ENCODE measurements at places on chromosomes 12 and 14.

DNA sequence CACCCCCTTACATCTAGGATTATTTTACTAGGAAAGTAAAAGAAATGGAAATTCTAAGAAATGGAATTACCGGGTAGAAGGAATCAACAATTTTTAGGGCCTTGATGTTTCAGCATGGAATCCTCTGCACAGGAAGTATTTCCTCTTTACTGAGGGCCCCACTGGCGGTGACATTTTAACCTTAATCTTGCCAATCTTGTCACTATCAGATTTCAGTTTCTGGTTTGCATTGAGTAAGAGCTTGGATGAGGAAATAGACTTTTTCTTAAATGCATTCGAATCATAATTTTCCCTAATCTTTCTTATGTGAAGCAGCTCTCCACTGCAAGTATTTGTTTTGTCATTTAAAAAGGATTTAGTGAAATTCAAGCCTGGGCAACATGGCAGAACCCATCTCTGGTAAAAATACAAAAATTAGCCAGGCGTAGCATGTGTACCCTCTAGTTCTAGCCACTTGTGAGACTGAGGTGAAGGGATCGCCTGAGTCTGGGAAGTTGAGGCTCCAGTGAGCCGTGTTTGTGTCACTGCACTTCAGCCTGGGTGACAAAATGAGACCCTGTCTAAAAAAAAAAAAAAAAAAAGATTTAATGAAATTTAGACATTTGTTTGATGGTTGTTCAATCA, 40.7 kb downstream of the TPCN1 start:
- peak; percentile 90 for DNase-seq

GRCh38 chr12:104475271-104475670, 18.5 kb downstream of the CHST11 start:
- no peak for DNase-seq

DNA sequence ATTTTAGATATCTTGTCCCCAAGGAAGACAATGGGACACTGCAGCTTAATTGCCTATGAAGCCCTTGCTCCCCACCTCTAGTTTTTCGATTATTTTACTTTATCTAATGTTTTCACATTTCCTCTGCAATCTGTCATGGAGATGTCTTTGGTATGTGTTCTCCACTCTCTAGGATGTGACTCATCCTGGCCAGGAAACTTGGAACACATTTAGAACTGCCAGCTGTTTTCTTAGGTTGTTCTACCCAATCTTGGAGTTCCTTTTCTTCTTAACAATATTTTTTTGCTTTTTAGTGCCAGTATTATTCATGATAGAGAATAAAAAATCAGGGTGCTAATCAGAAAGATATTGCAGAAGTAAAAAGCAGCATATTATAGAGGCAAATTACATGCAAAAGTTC, 101.7 kb upstream of the CLEC14A start:
- DNase-seq, result no peak

DNA sequence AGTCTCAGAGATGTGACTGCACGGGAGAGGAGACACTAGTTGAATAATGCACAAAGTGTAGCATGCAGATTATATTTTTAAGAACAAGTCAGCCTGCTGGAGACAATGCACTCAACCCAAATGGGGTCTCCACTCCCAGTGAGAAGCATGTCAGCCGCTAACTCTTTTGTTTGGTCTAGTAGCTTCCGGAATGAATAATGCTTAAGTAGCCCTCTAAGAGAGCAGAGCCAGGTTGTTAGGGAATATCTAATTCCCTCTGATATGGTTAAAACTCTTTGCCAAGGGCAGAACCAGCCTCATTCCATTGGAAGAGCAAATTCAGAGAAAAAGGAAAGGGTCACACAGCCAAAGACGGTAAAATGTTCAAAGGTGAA, 80.4 kb downstream of the DAD1 start:
- no peak for DNase-seq

GRCh38 chr14:70654632-70655031, 12.9 kb downstream of the TTC9 start:
- DNase-seq, result no peak

DNA sequence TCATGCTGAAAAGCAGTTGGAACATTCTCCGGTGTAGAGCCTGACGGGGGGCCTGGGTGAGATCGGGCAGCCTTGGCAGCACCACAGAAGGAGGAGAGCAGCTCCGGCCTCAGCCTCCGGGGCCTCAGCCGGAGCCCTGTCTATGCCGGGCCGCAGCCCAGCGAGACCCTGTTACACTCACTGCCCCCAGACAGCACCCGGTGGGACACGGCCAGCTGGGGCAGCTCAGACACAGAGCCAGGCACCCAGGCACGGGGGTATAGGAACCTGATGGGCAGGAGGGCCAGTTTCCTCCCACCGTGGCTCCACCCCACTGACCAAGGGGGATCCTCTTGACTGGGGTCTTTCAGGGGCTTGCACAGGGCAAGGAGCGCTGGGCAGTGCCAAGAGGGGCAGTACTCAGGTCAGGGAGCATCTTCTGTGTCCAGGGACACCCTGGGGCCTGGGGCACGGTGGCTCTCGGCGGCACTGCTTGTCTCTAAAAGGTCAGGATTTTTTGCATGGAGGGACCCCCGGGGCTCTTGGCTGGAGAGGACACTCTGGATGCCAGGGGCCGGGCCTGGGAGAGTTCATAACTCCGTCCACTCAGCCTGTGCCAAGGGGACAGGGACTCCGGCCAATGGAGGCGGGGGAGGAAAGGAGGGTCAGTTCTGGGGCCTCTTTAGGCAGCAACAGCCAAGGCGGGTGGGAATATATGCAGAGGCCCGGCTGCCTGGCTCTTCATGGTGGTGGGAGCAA, 9.4 kb downstream of the INF2 start:
- no peak for DNase-seq

GRCh38 chr12:56749359-56749758, 2.8 kb downstream of the PRIM1 start:
- peak; percentile 76 for DNase-seq

GRCh38 chr14:94117856-94118255, 7.3 kb downstream of the IFI27 start:
- DNase-seq, result no peak

GRCh38 chr14:55915456-55915855, 202.8 kb upstream of the PELI2 start:
- no peak for DNase-seq

DNA sequence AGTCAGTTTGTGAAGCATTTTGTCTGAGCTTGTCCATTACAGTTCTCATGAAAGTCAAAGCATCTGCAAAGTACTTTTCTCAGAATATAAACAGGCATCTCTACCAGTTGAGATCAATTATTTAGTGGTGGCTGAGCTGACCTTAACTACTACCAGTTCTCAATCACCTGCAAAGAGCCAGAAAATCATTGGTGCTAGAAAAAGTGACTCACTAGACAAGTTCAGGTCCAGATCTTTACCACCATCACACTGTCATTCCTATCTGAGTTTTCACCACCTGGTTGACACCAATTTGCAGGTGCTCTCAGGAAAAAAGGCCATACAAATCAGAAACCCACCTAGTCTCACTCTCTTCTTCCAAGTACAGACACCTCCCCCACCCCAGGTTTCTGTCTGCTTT, 33.3 kb downstream of the ITPR2 start:
- DNase-seq, result no peak

- peak; percentile 60 for DNase-seq
These were observed 84.7 kb downstream of the GALNT4 start for GRCh38 chr12:89439941-89440340.

- DNase-seq, result no peak
These were observed 269.8 kb downstream of the TMEM132C start for GRCh38 chr12:128536810-128537209.

- no peak for DNase-seq
These were observed 726 bp downstream of the ZFHX2 start for GRCh38 chr14:23550812-23551265.

DNA sequence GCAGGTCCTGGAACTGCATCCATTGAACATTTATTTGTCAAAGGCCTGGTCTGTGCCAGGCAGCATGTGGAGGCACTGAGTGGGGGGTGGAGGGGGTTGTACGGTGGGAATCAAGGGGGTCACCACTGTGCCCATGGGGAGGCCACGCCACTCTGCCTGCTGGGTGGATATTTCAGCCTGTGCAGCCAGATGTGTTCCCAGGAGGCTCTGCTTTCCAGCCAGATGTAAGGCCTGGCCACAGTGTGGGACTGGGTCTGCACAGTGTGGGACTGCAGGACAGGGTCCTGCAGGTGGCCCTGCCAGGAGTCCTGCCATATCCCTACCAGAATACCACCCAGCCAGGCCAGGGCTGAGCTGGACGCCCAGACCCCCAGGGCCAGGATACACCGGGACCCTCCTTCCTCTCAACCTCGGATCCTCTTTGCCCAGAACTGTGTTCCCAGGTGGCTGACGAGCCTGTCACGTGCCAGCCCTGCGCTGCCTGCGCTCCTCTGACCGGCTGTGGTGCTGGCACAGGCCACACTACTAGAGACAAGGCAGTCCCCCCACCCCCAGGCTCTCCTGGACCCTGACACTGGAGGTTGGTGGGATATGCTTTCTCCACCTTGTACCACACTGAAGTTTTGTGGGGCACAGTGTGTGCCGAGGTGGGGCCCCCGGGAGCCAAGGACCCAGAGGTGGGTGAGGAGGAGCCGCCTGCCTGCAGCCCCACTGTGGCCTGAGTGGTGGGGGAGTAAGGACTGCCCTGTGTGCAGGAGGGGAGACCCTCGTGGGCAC, 17.5 kb downstream of the XRCC3 start:
- no peak for DNase-seq

DNA sequence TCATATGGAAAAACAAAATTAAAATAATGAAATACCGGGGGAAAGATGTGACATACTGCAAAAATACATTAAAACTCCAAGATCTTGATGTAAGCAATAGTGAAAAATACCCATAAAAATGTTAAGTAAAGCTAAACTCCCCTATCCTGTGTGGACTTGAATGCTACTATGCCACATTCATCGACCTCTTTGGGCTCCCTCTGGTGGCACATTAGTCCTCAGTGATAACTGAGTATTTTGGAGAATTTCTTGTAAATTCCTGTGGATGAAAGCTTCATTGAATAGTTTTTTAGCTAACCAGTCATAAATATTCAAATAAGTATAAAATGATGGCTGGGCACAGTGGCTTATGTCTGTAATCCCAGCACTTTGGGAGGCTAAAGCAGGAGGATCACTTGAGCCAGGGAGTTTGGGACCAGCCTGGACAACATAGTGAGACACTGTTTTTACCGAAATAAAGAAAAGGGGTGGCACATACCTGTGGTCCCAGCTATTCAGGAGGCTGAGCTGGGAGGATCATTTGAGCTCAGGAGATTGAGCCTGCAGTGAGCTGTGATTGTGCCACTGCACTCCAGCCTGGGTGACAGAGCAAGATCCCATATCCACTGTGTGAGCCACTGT, 42.4 kb upstream of the SGPP1 start:
- DNase-seq, result peak; percentile 65

DNA sequence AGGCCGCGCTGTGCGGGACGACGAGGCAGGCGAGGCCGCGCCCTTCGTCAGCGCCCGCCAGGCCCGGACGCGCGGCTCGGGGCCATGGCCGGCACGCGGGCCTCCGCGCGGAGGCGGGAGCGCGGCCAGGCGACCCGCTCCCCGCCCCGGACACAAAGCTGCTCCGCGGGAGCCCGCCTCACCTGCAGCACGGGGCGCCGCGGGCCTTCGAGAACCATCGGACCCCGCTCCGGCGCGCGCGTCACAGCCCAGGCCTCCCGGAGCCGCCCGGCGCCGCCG, 342 bp downstream of the DICER1 start:
- DNase-seq, result no peak

DNA sequence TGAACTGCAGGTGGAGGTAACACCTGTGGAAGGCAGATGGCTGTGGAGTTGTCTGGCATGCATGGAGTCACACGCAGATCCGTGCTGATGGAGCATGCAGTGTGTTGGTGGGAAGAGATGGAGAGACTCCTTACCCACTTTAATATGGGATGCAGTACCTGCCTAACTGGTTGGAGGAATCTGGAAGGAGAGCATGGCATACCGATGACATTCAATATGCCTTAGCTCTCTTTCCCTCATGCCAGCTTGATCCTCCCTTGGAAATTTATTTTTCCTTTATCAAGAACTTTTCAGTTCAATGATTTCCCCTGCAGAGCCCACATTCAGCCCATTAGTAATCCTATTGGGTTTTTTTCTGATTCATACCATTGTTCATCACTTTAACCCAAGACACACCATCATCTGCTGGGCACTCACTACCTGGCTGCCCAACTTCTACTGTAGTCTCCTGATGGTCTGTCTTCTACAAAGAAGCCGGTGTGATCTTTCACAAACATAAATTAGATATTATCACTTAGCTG, 25.9 kb upstream of the NR2C1 start:
- no peak for DNase-seq

GRCh38 chr12:104975587-104976343, 10.4 kb upstream of the NOPCHAP1 start:
- DNase-seq, result peak; percentile 59

- no peak for DNase-seq
These were observed 5.1 kb upstream of the CNIH1 start for GRCh38 chr14:54446161-54446693.

GRCh38 chr12:22299294-22299912, 35.1 kb downstream of the ST8SIA1 start:
- DNase-seq, result no peak

GRCh38 chr12:20865873-20866272, 55.4 kb downstream of the SLCO1B3 start:
- no peak for DNase-seq

GRCh38 chr14:29857551-29857950, 70.1 kb downstream of the PRKD1 start:
- DNase-seq, result peak; percentile 1

DNA sequence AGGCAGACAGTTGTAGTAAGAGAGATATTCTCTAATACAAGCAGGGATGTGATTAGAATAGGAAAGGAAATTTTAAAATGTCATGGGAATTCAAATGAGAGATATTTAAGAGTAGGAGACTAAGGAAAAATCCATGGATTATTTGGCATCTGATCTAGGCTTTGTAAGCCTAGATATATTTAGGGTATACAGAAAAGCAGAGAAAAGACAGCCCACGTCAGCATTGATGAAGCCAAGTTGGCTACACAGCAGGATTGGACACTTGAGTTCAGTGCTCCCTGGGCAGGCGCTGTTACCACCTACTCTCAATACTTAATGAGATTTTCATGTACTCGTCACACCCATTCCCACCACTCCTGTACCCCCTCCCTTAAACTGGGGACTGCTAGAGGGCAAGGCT, 1.7 kb upstream of the KCNJ8 start:
- no peak for DNase-seq

DNA sequence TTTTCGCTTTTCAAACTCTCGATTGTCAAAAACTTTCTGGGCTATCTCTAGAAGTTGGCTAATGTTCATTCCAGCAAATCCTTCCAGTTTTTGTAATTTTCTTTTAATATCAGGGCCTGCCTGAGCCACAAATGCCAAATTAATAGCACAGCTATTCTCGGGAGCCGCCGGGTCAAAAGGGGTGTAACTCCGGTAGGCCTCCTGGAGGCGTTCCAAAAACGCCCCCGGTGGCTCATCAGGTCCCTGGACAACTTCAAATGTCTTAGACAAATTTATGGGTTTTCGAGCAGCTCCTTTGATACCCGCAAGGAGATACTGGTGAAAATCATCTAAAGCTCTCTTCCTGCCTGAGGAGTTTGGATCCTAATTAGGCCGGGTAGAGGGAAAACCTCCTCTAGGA, 117.9 kb upstream of the PZP start:
- no peak for DNase-seq

GRCh38 chr14:95547272-95547625, 12.4 kb downstream of the GLRX5 start:
- DNase-seq, result no peak

- DNase-seq, result peak; percentile 31
These were observed 115.0 kb downstream of the RPAP3 start for GRCh38 chr12:47590771-47591360.

Measured in inflammatory macrophage treated with lipopolysaccharide for 4 hours (primary cell).